Colonic mucosa (tissue), 4 donors: ENCODE measurements at places on chromosomes 16 and 17.
A peak's percentile ranks its signal among the peaks of the same experiment; 100 is the strongest.

DNA sequence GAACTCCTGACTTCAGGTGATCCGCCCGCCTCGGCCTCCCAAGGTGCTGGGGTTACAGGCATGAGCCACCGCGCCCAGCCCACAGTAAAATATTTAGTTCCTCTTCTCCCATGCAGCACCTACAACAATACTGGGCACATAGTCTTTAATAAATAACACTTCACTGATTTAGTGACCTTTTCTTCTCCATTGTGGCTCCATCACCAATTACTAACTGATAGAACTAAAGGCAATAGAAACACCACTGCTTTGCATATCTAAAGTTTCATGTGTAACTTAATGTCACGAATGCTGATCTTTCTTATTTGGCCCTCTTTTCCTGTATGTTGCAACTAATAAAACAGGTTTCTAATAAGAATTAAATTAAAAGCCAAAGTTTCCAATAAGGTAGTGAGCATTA lies 38.9 kb downstream of the TRIM37 start:
- no peak for DNase-seq
- no peak overlapping the region for H3K27ac ChIP-seq
- no peaks in the 10 kb centered on the region for H3K4me1 ChIP-seq

GRCh38 chr17:38869526-38870258 lies at the start of gene LASP1:
Gene LASP1 (plus strand): TSS chr17:38870058. CDS start chr17:38870190, 132 bp downstream.
- DNase-seq = peak; percentile 94
- no peaks in the 10 kb centered on the region for H3K27me3 ChIP-seq
- H3K4me1 ChIP-seq = peaks cover 28% of the 10 kb centered on the region
- H3K36me3 ChIP-seq = no peaks in the 10 kb centered on the region
- peak within 1 kb of the TSS; percentile 100 for H3K27ac ChIP-seq

DNA sequence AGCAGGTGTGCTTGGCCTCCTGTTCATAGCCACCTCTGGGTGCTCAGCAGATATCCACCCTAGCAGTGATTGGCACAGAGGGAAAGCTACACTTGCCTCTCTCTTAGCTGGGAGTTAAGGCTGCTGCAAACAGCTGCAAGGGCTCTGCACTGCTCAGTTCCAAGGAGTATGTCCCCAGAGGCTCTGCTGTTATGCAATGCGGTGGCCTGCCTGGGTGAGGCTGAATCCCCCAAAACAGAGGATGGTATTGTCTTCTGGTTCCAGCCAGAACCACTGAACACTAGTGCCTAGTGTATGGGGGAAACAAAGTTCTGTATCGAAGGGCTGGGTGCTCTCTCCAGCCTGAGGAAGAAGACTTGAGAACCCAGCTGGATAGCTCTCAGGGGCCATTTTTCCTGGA lies 16.8 kb downstream of the TMEM94 start:
- H3K27ac ChIP-seq = no peak overlapping the region
- DNase-seq = no peak
- H3K4me1 ChIP-seq = peaks cover 5% of the 10 kb centered on the region
- H3K27me3 ChIP-seq = no peaks in the 10 kb centered on the region
- no peaks in the 10 kb centered on the region for H3K36me3 ChIP-seq
- H3K4me3 ChIP-seq = no peak overlapping the region

- H3K36me3 ChIP-seq = no peaks in the 10 kb centered on the region
- H3K27ac ChIP-seq = no peak overlapping the region
- no peak overlapping the region for H3K4me3 ChIP-seq
- peak; percentile 56 for DNase-seq
Observed at GRCh38 chr17:74862108-74862901, 2.6 kb upstream of the GRIN2C start.

DNA sequence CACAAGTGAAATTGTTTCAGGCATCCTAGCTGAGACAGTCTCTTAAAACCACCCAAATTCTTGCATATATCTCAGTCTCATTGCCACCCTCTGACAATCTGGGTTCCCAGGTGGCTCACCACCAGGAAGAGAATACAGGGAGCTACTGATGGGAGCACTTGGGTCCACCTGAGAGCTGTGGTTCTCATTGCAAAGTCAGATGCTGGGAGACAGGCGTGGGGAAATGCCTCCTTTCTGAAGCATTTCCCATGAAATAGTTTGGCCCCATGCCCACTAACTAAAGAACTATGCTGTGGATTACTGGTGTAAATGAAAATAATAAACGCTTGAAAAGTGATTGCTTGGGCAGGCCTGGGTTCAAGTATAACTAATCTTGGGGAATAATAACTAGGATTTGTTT lies 70.3 kb downstream of the CMC2 start:
- no peak overlapping the region for H3K27ac ChIP-seq
- no peaks in the 10 kb centered on the region for H3K27me3 ChIP-seq
- no peaks in the 10 kb centered on the region for H3K4me1 ChIP-seq
- H3K4me3 ChIP-seq = no peak overlapping the region

DNA sequence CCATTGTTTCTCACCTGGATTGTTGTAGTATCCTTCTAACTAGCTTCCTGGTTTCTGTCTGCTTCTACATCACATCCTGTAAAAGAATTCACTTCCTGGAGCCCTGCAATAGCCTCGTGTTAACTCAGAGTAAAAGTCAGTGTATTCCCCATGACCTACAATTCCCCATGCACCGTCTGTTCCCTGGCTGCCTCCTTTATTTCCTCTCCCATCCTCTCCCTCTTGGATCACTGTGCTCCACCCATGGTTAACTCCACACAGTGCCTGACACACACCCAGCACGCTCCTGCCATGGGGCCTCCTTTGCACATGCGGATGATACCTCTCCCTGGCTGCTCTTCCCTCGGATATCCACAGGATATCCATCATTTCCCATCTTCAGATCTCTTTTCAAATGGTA lies 301.4 kb upstream of the IRX3 start:
- H3K36me3 ChIP-seq = no peaks in the 10 kb centered on the region
- H3K4me1 ChIP-seq = no peaks in the 10 kb centered on the region
- no peak overlapping the region for H3K27ac ChIP-seq
- no peaks in the 10 kb centered on the region for H3K27me3 ChIP-seq
- no peak overlapping the region for H3K4me3 ChIP-seq

DNA sequence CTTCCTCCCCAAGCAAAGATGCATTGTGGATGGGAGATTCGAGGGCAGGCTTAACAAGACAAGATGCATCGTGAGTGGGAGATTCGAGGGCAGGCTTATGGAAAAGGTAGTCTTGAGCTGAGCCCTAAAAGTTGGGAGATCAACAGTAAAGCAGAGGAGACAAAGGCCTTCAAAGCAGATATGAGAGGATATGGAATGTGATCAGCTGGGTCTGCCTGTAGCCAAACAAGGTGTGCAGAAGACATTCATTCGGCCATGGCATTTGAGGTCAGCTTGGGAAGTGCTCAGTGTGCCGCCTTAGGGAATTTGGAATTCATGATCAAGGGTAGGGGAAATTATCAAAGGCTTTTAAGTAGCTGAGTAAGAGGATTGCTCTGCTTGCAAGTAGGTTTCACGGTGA lies 39.5 kb downstream of the DNAH9 start:
- H3K27me3 ChIP-seq = no peaks in the 10 kb centered on the region
- H3K4me3 ChIP-seq = no peak overlapping the region
- no peak overlapping the region for H3K27ac ChIP-seq
- H3K36me3 ChIP-seq = no peaks in the 10 kb centered on the region
- H3K4me1 ChIP-seq = no peaks in the 10 kb centered on the region

GRCh38 chr16:31118223-31119155 lies 1.0 kb downstream of the KAT8 start:
- peaks cover 16% of the 10 kb centered on the region for H3K36me3 ChIP-seq
- DNase-seq = no peak
- peak overlapping the region; percentile 62 for H3K4me3 ChIP-seq
- peak overlapping the region; percentile 87 for H3K27ac ChIP-seq
- peaks cover 3% of the 10 kb centered on the region for H3K4me1 ChIP-seq

DNA sequence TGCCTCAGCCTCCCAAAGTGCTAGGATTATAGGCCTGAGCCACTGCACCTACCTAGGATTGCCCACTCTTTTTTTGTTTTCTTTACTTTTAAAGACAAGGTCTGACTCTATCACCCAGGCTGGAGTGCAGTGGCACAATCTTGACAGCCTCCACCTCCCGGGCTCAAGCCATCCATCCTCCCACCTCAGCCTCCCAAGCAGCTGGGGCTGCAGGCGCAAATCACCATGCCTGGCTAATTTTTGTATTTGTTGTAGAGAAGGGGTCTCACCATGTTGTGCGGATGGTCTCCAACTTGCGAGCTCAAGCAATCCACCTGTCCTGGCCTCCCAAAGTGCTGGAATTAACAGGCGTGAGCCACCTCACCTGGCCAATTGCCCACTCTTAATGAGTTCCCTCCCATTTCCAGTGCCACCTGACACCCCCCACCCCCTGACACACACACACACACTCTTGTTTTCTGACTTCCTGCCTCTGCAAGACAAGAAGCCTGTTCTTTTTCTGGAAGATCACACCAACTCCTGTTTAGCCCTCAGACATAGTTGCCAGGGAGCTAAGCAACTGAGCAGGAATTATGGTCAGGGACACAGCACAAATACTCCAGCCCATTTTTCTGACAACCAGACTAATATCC lies 2.6 kb downstream of the OVCA2 start:
- H3K4me3 ChIP-seq = no peak overlapping the region
- no peak overlapping the region for H3K27ac ChIP-seq
- H3K27me3 ChIP-seq = no peaks in the 10 kb centered on the region

DNA sequence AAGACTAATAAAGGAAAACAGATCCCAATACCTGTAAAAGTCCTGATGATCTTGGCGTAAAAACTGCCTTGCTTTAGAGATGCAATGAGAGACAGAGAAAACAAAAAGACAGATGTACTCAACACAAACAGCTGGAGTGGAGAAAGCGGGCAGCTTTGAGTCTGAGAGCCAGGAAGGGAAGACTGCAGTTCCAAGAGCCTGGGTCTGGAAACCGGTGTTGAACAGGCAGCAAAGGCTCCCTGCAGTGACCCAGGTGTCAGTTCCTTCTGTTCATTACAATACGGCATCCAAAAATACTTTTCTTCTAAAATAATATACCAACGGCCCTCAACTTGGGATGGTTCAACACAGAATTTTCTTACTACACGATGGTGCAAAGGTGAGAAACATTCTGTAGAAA lies 29.6 kb downstream of the VPS53 start:
- H3K27ac ChIP-seq = no peak overlapping the region
- no peaks in the 10 kb centered on the region for H3K36me3 ChIP-seq
- no peak for DNase-seq
- H3K4me3 ChIP-seq = no peak overlapping the region
- no peaks in the 10 kb centered on the region for H3K27me3 ChIP-seq
- no peaks in the 10 kb centered on the region for H3K4me1 ChIP-seq

- H3K4me3 ChIP-seq = no peak overlapping the region
- DNase-seq = no peak
- no peaks in the 10 kb centered on the region for H3K27me3 ChIP-seq
- H3K27ac ChIP-seq = no peak overlapping the region
- H3K36me3 ChIP-seq = no peaks in the 10 kb centered on the region
Observed at GRCh38 chr17:56096026-56096810, 57.1 kb upstream of the ANKFN1 start.

DNA sequence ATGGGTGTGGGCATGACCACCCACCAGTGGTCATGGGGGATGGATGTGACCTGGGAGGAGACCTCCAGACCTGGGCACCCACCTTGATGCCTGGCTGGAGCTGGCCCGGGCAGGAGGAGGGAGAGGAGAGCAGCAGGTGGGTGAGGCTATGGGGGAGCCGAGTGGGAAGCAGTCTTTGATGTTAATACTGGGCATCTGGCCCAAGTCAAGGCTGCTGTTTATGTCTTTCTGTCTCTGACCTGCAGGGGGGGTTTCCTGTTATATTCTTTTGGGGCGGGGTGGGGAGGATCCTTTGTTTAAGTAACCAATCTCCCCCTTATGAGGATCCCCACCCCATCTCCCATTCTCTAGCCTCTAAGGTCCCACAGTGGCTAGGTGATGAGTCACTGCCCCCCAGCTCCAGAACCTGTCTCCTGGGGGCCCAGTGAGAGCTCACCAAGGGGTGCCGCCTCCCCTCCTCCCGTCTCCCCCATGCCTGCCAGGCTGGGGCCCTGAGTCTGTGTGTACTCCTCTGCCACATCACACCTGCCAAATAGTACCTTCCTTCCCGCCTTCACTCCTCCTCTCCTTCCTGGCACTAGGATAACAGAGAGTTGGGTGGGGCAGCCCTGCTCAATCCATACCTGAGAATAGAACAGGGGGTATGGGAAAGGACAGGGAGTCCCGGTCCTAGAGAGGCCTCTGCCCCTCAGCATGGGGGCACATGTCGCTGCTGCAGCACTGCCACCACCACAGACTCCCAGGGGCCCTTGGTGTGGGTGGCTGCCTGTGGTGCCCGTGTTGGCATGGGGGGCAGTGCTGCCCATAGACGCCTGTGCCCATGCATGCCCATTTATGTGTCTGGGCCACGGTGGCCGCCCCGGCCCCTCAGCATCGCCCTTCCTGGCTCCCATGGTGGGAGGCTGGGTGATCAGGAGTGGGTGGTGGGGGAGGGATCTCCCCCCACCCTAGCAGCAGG lies 7.3 kb downstream of the THRA start:
- H3K36me3 ChIP-seq = no peaks in the 10 kb centered on the region
- peak overlapping the region; percentile 91 for H3K27ac ChIP-seq
- H3K4me1 ChIP-seq = peaks cover 64% of the 10 kb centered on the region
- peak; percentile 84 for DNase-seq
- no peaks in the 10 kb centered on the region for H3K27me3 ChIP-seq
- peak overlapping the region; percentile 5 for H3K4me3 ChIP-seq

- H3K4me3 ChIP-seq = no peak overlapping the region
- H3K36me3 ChIP-seq = no peaks in the 10 kb centered on the region
- no peak for DNase-seq
- no peaks in the 10 kb centered on the region for H3K27me3 ChIP-seq
- no peak overlapping the region for H3K27ac ChIP-seq
Observed at GRCh38 chr16:78129349-78129748, 29.9 kb downstream of the WWOX start.
